ENCODE measurements at places on chromosomes 3 and 15. TPM values are rescaled to one million over a fixed set of nuclear protein-coding genes. Genes with fewer than 3 reads are reported as not detected.

Gene NR1I2
- 0.20 TPM for total RNA-seq

Gene HRG
- total RNA-seq, result not detected

Gene SLC22A13
- total RNA-seq, result not detected

Gene PIK3CA
- 40.1 TPM for total RNA-seq

Gene COPS2
- total RNA-seq, result 111 TPM

Gene IL5RA
- not detected for total RNA-seq

Gene VWA5B2
- not detected for total RNA-seq

Gene SH2D7
- total RNA-seq, result not detected

Gene TMEM40
- 0.10 TPM for total RNA-seq

Gene GOLGA6L10
- total RNA-seq, result 0.35 TPM

Gene ERC2
- 6.2 TPM for total RNA-seq

GRCh38 chr15:95295363-95295762, 1035.1 kb upstream of the NR2F2 start:
- peak; percentile 11 for DNase-seq

DNA sequence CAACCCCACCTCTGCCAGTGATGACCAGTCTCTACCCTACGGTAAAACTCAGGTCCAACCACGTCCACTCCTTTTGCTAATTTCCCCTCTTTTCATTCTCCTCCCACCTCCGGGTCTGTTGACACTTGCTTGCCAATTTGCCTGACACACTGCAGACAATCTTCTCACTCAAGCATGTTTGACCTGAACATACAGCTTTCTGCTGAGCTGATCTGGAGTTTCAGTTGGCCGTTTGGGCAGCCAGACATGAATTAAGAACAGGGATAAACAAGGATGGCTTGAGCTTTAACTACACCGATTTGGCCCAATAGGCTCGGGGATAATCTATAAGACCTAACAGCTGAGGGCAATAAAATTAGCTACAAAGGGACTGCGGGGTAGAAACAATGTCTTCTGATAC, 758.6 kb upstream of the CFAP20DC start:
- no peak for DNase-seq

- peak; percentile 62 for DNase-seq
Measured at GRCh38 chr15:64731012-64731804, 44.2 kb downstream of the RBPMS2 start.

GRCh38 chr15:70243686-70244540, 146.2 kb upstream of the TLE3 start:
- DNase-seq, result no peak

DNA sequence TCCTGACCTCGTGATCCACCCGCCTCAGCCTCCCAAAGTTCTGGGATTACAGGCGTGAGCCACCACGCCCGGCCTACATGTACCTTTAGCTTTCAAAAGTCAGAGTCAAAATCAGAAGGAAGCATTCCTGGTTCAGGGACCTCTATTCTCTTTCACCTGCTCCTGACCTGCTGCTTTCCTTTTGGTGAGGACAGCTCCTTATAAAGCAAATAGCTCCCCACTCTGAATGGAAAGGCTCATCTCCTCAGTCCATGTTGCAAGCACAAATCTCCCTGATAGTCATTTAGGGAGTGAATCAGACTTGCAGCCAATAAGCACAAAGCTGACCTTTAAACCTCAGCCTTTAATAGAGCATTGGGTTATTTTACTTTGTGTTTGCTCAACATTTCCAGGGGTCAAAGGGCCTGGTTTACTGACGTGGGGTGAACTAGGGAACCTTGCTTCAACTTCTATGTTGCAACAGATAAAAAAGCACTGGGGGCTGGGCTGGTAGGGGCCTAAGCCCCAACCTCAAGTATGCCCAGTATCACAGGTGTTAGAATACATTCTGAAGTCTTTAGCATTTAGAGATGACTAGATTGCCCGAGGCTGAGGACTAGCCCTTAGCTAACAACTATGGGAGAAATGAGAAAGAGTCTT, 43.1 kb downstream of the THRB start:
- peak; percentile 84 for DNase-seq

GRCh38 chr3:151135541-151136337, 50.3 kb downstream of the MED12L start:
- DNase-seq, result no peak

DNA sequence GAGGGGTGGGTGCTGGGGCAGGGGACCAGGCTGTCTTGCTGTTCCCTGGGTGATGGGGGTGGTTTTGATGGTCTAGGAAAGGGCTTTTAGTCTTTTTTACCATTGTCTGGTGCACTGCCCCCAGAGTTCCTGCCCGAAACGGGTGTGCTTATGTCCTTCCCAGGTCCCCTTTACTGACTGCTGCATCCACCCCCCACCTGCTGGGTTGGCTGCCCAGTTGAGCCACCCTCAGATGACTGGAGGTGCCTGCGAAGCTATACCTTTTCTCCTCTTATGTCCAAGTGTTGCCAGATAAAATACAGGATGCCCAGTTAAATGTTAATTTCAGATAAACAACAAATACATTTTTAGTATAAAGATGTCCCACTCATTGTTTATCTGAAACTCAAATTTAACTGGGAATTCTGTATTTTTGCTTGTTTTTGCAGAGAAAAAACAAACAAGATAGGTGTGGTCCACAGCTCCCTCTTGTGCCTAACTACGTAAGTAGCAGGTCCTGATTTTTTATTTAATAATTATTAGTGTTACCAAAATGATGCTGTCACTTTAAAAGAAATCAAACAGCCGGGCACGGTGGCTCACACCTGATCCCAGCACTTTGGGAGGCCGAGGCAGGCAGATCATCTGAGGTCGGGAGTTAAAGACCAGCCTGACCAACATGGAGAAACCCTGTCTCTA, 6.1 kb upstream of the RPP14 start:
- peak; percentile 67 for DNase-seq

DNA sequence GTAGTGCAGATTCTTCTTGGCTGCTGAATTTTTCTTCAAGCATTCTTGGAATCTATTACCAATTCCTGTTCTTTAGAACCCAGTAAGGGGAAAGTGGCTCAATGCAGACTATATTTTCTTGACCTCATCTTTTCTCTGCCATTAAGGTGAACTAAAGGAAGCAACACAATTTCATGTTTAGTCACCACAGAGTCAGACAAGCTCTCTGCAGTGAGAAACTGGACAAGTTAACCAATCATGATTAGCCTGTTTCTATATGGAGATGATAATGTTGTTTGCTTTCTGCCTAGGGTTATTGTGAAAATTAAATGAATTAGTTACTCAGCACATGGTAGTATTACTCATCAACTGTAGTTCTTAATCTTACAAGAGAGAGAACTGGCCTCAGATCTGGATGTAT, 1075.1 kb downstream of the AGBL1 start:
- no peak for DNase-seq

GRCh38 chr15:29669823-29670222, 152.4 kb downstream of the TJP1 start:
- peak; percentile 50 for DNase-seq

DNA sequence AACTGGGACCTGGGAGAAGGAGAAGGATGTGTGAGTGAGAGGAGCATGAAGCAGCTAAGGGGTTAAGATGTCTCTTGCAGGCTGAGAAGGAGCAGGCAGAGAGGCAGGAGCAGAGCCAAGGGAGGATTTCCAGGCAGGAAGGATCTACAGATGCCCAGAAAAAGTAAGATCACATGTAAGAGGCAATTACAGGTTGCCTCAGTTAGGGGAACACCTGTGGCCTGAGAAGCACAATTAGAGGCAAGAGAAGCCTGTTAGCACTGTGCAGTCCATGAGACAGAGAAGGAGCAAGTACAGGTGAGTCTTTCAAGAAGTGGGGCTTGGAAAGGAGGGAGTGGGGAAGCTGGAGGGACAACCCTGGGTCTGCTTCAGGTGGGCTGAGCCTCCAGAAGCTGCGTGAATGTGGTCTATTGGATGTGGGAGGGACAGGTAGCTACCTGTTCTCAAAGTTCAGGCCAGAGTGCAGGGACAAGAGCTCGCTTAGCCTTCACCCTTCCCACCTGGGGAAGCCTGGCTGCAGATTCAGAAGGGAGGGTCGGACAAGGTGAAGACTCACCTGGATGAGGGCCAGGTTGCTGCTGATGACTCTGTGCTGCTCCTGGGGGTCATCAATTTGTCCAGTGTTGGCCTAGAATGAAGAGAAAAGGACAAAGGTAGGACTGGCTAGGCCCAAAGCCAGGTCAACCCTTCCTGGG, 50.7 kb downstream of the SLC41A3 start:
- no peak for DNase-seq
